Omental fat pad (tissue), 4 donors: ENCODE measurements at places on chromosomes 3 and 15. TPM values are rescaled to one million over a fixed set of nuclear protein-coding genes. Genes with fewer than 3 reads are reported as not detected.

GRCh38 chr15:65541231-65541820 is 11.1 kb downstream of the HACD3 start:
- DNase-seq, result no peak

GRCh38 chr15:37619358-37620042 is 314.9 kb upstream of the TMCO5A start:
- DNase-seq, result no peak

DNA sequence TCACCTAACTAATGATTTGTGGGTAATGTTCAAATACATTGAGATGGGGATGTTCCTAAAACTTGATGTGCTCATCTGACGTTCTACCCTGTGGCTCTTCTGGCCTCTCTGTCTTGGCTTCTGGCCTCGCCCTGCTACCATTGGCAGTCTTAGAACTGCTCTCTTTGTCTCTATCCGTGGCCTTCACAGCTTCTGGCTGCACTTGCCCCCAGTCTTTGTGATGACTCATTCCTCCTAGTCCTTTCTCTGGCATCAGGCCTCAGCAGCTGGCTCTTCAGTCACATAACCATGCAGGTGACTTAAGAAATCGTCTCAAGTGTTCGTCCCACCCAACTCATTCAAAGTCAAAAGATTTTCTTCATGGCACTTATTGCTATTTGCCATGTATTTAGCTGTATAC is 188.1 kb downstream of the BBX start:
- DNase-seq, result no peak

Gene DNAH12
- total RNA-seq, result 0.72 TPM

GRCh38 chr3:45607790-45608189 is 13.2 kb downstream of the LIMD1 start:
- DNase-seq, result no peak

GRCh38 chr15:32057876-32058425 is 27.6 kb downstream of the CHRNA7 start:
- no peak for DNase-seq

DNA sequence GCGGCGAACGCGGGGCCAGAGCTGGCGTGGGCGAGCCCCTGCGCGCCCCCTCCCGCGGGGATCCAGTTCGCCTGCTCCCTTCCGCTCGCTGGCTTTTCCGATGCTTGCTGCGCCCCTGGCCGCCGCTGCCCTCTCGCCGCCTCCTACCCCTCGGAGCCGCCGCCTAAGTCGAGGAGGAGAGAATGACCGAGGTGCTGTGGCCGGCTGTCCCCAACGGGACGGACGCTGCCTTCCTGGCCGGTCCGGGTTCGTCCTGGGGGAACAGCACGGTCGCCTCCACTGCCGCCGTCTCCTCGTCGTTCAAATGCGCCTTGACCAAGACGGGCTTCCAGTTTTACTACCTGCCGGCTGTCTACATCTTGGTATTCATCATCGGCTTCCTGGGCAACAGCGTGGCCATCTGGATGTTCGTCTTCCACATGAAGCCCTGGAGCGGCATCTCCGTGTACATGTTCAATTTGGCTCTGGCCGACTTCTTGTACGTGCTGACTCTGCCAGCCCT is 721 bp downstream of the P2RY1 start:
- no peak for DNase-seq

GRCh38 chr3:108250626-108251025 is 28.4 kb upstream of the IFT57 start:
- no peak for DNase-seq

Gene OIP5
- total RNA-seq, result 0.48 TPM

Gene SCN11A
- 0.31 TPM for total RNA-seq

GRCh38 chr3:13521309-13521708 is 27.6 kb upstream of the FBLN2 start:
- no peak for DNase-seq

Gene DZIP1L
- total RNA-seq, result 38.7 TPM

Gene ARPP21
- total RNA-seq, result not detected

- DNase-seq, result no peak
Measured at GRCh38 chr3:169165196-169166158, 498.0 kb downstream of the MECOM start.

- no peak for DNase-seq
Measured at GRCh38 chr3:56694867-56695683, 12.0 kb upstream of the TASOR start.

Gene SPATA12
- not detected for total RNA-seq

Gene TIMP4
- 213 TPM for total RNA-seq

- DNase-seq, result no peak
Measured at GRCh38 chr3:14616606-14617507, 34.7 kb upstream of the CCDC174 start.

DNA sequence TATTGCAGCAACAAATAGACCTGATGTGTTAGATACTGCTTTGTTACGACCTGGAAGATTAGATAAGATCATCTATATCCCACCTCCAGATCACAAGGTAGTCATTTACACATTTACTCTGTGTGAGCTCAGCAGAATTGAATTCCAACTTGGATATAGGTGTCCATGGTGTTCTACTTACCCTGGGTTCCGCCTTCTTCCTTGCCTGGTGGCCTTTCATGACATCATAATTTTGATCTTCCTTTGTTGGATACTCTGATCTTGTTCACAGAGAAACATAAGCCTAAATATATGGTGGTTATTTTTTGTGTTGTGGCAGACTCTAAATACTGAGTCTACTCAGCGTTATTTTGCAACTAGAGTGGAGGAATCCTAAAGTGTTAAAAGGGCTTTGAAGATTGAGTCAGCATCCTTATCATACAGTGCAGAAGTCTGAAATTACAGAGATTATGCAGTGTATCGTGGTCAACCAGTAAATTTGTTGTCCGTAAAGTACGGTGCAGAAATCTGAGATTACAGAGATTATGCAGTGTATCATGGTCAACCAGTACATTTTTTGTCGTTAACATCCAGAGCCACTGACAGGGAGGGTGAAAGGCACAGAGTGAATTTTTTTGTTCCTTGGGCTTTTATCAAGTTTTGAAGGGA is 39.1 kb upstream of the GATM start:
- no peak for DNase-seq

GRCh38 chr15:79440355-79440908 is 8.3 kb downstream of the MINAR1 start:
- DNase-seq, result no peak

Gene CMTM8
- 18.3 TPM for total RNA-seq

Gene ANKUB1
- not detected for total RNA-seq

DNA sequence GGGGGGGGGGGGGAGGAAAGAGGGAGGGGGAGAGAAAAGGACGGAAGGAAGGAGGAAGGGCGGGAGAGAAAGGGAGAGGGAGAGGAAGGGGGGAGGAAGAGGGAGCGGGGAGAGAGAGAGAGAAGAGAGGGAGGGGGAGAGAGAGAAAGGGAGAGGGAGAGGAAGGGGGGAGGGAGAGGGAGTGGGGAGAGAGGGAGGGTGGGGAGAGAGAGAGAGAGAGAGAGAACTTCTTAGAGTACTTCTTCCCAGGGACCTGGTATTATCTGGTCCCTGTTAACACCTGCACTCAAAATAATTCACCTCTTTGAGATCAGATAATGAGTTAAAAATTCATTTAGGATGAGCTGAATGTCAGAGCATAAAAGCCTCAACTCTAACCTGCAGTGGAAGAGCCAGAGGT is 1.1 kb downstream of the SEC13 start:
- DNase-seq, result no peak

DNA sequence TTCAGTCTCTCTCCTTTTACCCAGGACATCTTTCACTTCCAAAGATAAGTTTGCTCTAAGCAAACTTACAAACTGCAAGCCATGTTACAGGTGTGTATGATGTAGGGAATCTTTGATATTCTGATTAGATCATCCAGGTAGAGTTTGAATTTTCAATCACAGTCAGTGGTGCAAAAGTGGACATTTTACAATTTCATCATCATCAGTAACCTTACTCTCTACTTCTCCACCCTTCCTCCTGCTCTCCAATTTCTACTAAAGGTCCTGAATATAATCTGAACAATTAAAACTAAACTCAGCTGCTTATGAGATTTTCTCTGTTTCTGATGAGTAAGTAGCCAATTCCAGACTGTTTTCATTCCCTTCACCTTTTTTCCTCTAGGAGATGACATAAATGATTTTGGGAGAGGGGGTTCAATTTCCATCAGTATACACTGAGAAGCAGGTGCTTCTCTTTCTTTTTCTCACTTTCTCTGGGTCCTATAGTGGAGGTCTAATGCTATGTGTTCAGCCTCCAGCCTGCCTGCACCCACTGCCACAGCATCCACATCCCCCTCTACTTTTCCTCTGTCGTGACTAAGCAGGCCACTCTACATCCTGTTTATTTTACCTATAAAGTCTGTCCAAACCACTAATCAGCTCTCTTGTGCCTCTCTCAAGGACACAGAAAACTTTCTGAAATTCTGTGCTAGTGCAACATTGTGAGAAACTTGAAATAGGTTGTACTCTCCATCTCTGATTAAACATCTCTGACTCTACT is 27.6 kb downstream of the SUCNR1 start:
- no peak for DNase-seq

DNA sequence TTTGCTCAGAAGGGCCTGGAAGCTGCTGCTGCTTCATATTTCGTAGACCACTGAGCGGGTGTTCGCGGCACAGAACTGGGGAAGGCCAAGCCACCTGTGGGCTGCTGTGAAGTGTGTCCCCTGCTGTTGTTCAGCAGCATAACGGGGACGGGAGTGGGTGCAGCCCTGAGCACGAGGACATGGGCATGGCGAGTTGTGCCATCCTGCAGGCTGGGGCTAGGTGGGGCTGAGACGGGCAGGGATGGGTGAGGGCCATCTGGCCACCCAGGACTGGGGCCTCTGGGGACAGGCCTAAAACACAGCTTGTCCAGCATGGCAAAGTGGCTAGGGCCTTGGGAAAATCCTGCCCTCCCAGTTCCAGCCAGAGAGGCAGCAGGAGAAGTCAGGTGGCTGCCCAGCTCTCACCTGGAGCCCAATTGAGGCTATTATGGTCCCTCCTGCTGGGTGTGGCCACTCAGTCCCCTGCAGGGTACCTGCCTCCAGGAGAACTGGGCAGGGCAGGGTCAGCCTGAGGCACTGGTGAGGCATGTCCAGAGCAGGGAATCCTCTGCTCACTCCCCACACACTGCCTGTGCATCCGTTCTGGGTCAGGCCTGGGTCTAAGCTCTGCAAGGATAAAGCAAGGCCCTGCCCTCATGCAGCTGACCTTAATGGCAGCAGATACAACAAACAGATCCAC is 29.5 kb downstream of the CFAP100 start:
- no peak for DNase-seq

GRCh38 chr3:128523591-128523990 is 30.6 kb upstream of the GATA2 start:
- DNase-seq, result no peak

DNA sequence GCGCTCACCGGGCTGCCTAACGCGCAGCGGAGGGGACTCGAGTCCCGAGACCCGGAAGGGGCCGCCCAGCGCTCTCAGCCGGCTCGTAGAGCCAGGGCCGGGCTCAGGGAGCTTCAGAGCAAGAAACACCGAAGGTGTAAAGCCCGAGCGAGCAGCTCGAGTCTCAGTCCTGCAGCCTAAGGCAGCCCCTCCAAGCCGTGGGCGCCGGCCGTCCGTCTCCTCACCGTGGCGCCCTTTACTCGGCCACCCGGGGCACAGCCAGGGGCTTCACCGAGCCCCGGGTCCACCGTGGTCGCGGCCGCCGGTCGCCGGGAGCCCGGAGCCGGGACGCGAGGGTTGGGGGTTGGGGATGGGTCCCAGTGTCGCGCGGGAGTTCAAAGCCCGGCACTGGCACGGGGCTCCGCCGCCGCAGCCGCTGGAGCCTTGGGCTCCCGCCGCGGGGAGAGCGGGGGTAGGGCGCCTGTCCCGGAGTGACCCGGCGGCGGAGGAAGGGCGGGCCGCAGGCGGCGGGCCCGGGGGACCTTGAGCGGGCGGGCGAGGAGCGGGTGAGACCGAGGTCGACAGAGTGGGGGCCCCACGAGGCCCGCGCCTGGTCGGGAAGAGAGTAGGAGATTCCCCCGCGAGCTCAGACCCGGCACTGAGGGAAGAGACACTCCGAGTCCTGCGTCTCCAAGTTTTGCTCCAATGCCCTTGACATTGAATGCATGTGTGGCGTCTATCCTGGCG is 26.9 kb upstream of the THRB start:
- no peak for DNase-seq

DNA sequence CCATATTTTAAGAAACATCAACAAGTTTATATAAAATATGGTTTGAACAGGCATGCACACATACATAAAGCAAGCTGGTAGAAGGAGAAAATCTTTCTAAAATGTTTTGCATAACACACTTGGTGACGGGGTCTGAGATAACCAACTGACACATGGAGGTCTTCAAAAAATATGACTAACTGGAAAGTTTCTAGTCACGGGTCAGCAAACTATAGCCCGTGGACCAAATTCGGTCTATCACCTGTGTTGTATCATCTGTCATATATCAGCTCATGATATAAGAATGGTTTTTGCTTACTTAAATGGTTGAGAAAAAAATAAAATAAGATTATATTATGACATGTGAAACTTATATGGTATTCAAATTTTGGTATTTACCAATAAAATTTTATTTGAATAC is 465.1 kb downstream of the FOXP1 start:
- no peak for DNase-seq

GRCh38 chr3:66297900-66298299 is 77.1 kb downstream of the SLC25A26 start:
- no peak for DNase-seq

- DNase-seq, result no peak
Measured at GRCh38 chr3:57164217-57164656, 916 bp downstream of the IL17RD start.

DNA sequence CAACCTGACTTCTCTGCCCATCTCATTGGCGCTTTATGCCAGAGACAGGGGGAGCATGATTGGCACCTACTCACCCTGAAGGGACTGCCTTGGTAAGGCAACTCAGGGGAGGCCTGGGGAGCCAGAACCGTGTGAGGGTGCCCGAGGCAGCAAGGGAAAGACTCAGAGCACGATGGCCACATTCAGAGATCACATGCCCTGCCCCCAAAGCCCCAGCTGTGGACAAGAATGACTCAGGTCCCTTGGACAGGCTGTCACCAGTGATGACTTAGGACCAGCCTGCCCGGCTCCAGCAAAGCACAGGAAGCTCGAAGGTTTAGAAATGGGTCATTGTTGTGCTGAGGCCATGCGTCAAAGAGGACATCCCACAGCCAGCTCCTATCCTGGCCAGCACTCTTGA is 49.1 kb upstream of the LIMD1 start:
- DNase-seq, result no peak

- no peak for DNase-seq
Measured at GRCh38 chr3:160820430-160820829, 64.4 kb downstream of the PPM1L start.

DNA sequence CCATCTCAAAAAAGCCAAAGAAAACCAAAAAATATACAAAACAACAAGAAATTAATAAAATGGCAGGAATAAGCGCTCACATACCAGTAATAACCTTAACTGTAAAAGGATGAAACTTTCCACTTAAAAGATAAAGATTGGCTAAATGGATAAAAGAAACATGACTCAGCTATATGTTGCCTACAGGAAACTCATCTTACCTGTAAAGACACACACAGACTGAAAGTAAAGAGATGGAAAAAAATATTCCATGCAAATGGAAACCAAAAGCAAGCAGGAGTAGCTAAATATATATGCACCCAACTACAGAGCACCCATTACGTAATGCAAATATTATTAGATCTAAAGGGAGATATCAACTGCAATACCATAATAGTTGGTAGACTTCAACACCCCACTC is 49.7 kb downstream of the ADAM10 start:
- DNase-seq, result no peak

Gene CCR8
- not detected for total RNA-seq

Gene GRAMD1C
- 1.4 TPM for total RNA-seq

GRCh38 chr3:13040361-13041074 is 32.7 kb downstream of the IQSEC1 start:
- DNase-seq, result no peak

- DNase-seq, result no peak
Measured at GRCh38 chr3:124699686-124700396, 30.4 kb upstream of the UMPS start.

Gene ZDHHC19
- not detected for total RNA-seq

- no peak for DNase-seq
Measured at GRCh38 chr15:65401611-65402240, 21.0 kb downstream of the IGDCC4 start.
